ENCODE measurements at places on chromosomes 2 and 18. TPM values are rescaled to one million over a fixed set of nuclear protein-coding genes. Genes with fewer than 3 reads are reported as not detected.
A peak's percentile ranks its signal among the peaks of the same experiment; 100 is the strongest.

Gene ITPRIPL1
- total RNA-seq = 3.2 TPM

Gene TMEM17
- total RNA-seq = 3.0 TPM

DNA sequence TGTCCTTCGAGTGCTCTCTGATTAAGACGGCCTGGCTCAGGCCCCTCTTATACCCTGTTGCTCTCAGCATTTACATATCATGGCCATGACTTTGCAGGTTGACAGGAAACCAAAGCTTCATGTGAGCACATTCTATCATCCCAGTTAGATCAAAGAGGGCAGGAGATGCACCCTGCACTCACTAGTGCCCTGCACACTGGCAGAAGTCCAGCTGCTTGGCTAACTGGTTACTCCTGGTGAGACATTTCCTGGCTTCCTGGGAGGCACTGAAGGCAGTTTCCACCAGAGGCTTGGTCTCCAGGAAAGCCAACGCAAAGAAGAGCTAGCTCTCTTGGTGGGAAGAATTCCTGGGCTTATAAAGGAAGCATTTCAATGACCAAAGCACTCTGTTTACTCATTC is 66.3 kb downstream of the LIPG start:
- no peak for DNase-seq

GRCh38 chr2:12787891-12788801 is 71.4 kb downstream of the TRIB2 start:
- DNase-seq = peak; percentile 97

DNA sequence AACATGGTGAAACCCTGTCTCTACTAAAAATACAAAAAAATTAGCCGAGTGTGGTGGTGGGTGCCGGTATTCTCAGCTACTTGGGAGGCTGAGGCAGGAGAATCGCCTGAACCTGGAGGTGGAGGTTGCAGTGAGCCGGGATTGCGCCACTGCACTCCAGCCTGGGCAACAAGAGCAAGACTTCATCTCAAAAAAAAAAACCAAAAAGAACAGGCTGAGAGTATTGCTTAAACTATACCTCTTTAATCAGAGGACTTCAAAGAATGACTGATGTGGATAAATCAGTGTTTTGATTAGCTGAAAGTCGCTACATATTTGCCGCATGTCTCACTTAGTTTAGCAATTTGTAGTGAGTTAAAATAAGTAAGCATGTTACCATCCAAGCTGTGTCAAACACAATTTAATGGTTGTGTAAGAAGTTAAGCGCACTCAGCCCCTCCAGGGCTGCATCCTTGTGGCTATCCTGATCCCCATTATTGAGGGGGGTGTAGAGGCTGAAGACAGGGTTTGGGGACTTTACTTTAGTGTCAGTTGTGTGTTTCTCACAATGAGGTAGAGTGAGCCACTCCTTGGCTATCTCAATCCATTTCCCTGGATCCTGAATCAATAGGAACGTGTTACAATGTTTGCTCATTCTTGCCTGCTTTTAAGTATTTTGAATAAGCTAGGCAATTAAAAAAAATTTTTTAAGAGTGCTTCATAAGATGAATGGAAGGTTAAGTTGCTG is 11.0 kb upstream of the FARP2 start:
- peak; percentile 62 for DNase-seq

DNA sequence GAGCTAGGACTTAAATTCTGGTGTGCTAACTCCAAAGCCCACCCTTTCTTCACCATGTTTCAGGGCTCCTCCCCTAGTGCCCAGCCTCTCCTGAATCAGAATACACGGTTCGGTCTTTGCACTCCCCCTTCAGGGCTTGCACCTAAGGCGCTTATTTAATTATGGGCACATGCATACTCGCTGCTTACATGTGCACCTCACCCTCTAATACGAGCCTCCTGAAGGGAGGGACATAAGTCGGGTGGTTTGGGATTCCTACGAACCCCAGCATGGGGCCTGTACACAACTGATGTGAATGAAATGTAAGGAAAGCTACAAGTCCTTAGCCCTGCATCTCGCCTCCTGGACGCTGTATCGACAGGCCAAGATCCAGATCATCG is 435 bp downstream of the IFT172 start:
- peak; percentile 27 for DNase-seq

- DNase-seq = no peak
Measured at GRCh38 chr2:13638181-13638580, 921.4 kb downstream of the TRIB2 start.

DNA sequence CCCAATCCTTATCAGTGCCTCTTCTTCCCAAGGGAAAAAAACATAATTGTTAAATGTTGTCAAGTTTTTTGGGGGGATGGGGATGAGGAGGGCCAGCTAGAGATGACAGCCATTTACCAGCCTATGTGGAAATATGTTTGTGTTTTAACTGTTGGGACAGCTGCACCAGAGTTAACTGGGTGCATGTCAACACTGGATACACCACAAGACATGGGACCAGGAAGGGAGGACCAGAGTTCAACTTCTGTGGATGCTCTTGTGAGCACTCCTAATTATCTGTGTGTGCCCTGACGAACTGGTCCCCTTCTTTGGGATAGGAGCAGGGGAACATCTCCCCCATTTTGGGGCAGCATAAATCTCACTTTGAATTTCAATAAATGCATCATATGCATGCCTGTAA is 66.1 kb upstream of the FZD5 start:
- no peak for DNase-seq

DNA sequence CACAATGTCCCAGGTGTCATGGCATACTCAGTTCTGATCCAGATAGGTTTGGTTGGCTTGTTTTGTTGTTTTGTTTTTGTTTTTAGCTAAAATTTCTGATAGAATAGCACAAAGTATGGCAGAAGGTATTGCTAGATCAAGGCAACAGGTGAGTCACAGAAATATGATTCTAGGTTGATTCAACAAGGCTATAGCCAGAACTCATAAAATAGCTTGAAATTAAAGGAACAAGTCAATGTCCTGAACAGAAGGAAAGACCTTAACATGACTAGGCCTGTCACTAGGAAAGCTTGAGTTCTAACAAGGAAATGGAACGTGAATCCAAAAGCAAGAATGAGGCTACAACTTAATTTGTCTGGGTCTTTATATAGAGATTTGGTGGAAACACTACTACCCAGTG is 157.1 kb downstream of the GALNT3 start:
- DNase-seq = no peak

- DNase-seq = peak; percentile 77
Measured at GRCh38 chr18:10017043-10017442, 103.2 kb downstream of the VAPA start.

DNA sequence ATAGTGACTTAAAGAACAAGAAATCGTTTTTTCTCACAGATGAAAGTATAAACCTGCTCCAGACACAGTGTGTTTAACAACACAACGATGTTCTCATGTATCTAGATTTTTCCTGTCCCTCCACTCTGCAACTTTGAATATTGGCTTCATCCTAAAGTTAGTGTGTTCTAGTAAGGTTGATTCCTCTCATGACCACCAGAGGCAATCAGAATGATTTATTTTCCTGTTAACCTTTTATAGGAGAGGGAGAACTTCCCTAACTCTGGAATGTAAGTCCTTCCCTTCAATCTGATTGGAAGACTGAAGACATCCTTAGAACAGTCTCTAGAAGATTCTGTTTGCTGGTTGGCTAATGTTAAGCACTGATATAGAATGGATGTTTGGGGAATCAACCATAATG is 41.0 kb upstream of the TAF4B start:
- no peak for DNase-seq

DNA sequence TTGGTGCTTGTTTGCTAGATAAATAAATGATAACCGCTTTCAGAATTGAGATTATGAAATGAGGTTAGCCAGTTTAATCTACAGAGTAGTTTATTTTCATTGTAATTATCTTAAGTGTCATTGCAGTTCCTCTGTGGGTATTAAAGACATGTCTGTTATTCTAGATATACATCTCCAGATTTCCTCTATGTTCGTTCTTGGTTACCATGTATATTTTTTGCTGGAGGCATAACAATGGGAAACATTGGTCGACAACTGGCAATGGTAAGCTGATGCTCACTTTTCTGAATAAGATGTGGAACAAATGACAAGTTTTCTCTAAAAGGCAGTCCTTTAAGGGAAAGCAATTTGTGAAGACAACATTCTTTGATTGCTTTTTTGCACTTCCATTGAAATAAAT is 18.7 kb downstream of the INSIG2 start:
- DNase-seq = no peak

DNA sequence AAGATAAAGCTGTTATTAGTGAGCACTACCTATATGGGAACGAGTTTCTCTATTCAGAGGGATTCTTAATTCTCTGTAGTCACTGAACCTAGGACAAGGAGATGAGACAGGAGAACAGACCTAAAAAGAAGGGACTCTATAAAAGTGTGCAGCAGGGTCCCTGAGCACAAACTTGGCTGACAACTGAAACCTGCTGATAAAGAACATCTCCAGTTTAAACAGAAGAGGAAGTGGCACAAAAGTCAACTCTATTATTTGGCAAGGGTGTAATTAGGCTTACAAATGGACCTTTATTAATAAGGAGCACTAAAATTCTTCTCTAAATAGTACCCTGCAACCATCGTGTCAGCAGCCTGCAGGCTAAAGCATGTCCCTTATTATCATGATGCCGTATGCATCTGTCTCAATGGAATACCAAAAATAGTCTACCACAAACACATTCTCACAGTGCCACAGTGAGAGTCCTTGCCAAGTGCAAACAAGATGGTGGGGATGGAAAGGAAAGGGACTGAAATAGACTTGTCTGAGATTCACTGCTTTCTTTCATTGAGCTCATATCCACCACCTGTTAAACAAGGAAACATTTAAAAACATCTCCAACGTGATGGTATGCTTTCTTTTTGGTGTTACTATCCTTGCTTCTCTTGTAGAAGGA is 260.2 kb downstream of the INSIG2 start:
- no peak for DNase-seq

DNA sequence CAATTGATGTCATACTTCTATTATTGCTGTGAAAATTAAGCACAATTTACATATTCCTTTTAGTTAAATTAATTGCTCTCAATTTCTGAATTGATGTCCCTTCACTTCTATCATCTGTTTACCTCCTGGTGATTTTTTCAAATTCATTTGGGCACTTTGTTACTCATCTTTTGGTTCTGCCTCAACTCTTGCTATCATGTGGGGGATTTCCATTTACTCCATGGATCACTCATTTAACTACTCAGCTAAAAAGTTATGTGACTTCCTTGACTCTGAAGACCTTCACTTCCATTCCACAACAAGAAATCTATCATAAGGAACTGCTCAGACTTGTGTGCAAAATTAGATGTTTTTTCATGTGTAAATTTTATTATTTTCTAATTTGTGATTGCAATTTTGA is 126.2 kb downstream of the EHBP1 start:
- DNase-seq = no peak

DNA sequence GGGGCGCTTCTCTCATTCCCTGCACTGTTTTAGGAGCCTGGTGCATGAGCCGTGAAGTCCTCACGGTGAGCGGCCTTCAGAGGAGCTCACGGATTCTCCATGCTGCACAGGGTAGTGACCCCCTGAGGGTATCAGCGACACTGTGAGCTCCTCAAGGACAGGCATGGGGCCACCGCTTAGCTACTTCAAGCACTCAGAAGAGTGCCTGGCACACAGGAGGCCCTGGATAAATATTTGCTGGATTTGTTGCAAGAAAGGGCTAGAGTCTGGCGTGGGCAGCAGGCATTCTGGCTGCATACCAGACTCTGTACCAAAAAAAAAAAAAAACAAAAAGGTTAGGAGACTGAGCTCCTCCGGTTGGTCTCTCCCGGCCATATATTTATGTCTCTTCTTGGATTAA is 5.7 kb upstream of the MBP start:
- DNase-seq = no peak

GRCh38 chr2:240810199-240810598 is 9.8 kb downstream of the KIF1A start:
- DNase-seq = no peak

DNA sequence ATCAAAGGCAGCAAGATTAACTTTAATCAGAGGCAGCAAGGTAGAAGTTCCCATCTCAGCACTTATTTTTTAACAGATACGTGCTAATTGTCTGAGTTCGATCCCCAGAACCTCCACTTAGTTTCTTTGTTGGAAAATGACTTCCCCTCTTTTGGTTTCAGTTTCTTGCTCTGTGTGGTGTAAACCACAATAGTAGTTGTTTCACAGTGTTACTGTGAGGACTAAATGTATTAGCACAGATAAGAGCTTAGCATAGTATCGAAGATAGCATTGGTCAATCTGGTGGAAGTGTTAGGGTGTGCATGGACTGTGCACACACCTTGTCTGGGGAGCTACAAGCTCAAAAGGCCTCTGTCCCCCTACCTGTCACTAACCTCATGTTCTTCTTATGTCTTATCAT is 988.3 kb upstream of the GYPC start:
- no peak for DNase-seq

DNA sequence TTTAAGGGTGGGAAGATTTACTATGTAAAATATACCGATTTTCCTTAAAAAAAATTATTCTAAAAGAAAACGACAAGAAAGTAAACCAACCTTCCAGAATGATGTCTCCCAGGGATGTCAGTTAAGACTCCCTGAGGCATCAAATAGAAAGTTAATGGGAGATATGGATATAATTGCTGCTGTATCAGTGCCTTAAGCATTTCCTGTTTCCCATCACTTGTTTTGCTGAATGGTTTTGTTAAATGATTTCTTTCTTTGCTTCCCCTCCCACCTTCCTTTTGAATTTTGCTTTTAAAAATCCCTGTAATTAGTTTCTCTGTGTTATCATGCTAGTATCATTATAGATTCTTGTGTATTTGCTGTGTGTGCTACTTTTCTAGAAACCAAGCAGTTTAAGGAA is 154.3 kb upstream of the CWC22 start:
- DNase-seq = no peak

DNA sequence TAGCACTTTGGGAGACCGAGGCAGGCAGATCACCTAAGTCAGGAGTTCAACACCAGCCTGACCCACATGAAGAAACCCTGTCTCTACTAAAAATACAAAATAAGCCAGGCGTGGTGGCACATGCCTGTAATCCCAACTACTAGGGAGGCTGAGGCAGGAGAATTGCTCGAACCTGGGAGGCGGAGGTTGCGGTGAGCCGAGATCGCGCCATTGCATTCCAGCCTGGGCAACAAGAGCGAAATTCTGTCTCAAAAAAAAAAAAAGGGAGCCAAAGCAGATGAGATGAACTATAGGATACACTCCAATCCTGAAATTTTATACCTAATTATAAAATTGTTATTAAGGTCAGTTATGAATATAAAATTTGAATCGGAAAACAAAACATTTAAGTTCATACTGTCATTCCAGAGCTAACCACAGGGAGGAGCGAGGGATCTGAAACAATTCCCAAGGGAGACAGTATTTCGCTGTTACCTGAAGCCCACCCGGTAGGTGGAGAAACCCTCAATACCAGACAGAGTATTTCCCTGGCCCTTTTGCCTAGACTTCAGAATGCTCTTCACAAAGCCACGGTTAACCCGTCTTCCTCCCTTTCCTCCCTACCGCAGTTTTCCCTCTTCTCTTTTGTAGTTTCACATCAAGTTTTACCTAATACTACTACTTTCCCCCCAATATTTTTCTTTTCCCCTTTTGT is 1.4 kb downstream of the PPM1G start:
- peak; percentile 62 for DNase-seq

DNA sequence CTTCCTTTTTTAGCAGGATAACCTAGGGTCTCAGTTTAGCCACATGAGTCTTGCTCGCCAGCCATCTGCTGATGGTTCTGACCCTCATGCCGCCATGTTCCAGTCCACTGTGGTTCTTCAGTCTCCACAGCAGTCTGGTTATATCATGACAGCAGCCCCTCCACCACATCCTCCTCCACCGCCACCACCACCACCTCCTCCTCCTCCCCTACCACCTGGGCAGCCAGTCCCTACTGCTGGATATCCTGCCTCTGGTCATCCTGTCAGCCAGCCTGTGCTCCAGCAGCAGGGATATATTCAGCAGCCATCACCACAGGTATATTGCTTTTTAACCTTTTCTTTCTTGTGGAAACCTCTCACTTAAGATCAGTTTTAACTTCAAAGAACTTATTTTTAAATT is 89.9 kb upstream of the UBXN4 start:
- no peak for DNase-seq
